Right forelimb (tissue), 1 donor: ENCODE measurements at places on chromosomes 5 and 9.
A peak's percentile ranks its signal among the peaks of the same experiment; 100 is the strongest.

- DNase-seq, result no peak
These were observed 129.2 kb downstream of the GOLPH3 start for GRCh38 chr5:32044939-32045338.

DNA sequence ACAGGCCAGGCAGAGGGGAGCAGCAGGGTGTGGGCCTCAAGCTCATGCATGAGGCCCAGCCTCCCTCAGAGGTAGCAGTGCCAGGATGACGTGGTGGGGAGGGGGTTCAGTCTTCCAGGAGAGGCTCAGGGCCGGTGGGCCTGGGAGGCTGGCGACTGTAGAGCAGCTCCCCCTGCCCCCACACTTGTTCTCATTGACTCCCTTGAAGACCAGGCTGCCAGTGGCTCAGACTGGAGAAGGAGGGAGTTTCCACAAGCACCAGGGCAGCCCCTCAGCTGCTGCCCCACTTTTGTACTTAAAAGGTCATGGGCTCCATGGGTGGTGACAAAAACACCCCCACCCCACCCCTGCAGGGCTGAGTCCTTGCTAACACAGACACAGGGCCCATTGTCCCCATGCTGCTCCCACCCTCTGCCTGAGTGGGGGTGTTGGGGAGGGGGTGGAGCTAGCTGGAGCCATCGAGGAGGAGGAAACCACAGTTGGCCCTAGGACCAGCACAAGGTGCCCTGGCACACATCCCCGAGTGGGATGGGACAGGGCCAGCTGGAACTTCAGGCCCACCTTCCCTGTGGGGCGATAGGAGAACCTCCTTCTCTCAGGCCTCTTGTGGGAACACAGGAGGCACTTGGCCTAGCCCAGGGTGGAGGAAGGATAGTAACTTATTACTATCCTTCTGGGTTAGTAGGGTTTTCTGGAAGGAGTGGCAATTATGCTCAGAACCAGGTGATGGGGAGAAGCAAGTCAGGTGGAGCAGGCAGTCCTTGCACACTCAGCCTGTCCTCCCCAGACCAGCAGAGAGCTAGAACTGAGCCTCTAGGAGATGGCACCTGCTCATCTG, 10.7 kb downstream of the PDLIM4 start:
- peak; percentile 42 for DNase-seq

- DNase-seq, result no peak
These were observed 1.4 kb upstream of the SNAPC4 start for GRCh38 chr9:136401173-136401922.

DNA sequence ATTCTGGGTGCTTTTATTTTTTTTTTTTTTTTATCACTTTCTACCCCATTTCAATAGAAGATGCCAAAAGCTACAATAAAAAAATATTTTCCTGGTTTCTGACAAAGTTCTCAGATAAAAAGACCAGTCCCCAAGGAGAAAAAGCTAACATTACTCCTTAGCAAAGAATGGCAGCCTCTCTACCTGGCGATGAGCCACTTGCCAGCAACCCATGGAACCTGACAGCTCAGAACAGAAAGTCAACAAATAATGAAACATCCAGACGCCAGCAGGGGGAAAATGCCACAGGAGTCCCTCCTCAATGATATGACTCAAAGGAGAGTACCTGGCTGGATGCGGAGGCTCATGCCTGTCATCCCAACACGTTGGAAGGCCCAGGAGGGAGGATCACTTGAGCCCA, 123.2 kb downstream of the MYO10 start:
- no peak for DNase-seq

- DNase-seq, result no peak
These were observed 740.9 kb downstream of the DTWD2 start for GRCh38 chr5:118247458-118247857.

- DNase-seq, result no peak
These were observed 24.2 kb upstream of the TMEM250 start for GRCh38 chr9:136142859-136143214.

GRCh38 chr5:2908086-2908485, 156.6 kb upstream of the IRX2 start:
- DNase-seq, result no peak

- DNase-seq, result no peak
These were observed 34.2 kb upstream of the SUB1 start for GRCh38 chr5:32551194-32551593.

- no peak for DNase-seq
These were observed 175.8 kb downstream of the WDR70 start for GRCh38 chr5:37554938-37555337.

DNA sequence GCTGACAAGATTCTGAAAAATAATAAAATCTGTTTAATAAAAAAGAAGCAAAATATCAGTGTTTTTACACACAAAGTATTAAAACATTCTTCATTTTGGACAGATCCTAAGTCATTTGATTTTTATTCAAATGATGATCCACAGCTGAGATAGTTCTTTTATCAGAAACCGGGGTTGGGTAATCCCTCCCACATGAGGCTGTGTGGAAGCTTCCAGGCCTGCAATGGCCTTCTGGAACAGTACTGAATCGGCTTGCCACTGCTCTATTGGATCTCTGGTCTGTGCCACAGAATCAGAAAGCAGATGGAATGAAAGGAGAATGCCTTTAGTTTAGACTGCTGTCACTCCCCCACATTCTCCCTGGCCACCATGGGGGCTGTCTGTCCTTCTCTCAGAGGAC, 6.1 kb upstream of the C5orf58 start:
- no peak for DNase-seq

GRCh38 chr5:151051931-151052608, 28.8 kb downstream of the TNIP1 start:
- no peak for DNase-seq

DNA sequence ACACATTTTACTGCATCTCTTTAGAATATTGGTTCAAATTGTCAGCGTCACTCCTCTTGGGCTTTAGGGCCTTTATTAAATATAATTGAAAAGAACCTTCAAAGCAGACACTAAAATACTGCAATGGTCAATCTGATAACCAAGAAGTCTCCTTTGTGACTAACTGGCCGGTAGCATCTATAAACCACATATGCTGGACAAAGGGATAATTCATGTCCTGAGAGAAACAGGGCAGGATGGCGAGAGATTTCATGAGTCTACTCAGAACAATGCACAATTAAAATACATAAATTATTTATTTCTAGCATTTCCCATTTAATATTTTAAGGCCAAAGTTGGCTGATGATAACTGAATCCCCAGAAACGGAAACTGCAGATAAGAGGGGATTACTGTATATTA, 1083.4 kb upstream of the CDH18 start:
- no peak for DNase-seq

DNA sequence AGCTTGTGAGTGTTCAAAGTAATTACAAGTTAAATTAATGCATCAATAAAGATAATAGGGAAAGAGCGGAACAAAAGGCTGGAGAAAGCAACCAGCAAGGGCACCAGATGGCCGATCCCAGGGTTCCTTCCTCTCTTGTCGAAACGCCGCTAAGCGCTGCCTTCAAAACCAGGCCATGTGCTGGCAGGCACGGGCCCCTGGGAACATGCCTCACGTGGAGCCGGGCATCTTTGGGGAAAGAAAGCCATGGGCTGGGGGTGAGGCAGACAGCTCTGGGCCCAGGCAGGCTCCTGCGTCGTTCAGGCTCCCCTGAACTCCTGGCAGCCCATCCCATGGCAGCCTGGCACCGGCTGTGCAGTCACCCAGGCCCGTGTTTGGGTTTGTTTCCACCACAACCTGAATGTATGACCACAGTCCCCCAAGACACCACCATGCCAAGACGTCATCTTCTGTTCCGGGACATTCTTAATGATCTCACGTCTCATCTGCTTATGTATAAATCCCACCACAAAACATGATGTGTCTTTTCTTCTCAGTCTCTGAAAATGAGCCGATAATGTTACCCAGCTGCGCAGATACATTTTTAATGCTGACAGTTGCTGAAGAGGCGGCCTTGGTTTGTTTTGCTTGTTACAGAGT, 110.4 kb upstream of the SARDH start:
- no peak for DNase-seq

DNA sequence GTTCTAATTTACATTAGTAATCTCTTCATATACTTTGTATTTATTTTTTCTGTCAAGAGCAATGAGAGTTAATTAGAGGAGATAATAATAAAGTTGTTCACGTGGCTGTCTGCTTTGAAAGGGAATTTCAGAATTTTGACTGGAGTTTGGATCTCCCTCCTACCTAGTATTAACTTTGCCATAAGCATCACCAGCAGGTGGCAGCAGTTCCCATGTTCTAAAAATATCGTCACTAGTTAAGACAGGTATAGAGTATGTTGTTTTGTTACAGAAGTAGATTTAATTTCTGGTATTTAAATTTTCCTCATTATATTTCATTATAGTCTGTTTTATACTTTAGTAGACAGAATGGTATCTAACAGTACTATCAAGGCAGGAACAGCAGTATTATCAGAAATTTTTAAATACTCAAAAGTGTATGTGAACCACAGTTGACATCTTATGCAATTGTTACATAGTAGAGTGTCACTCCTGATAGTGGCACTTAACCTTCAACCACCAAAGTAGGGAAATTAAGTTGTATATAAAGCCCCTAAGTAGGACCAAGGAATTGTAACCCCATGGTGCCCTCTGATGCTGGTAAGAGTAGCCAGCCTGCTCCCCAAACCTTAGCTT, 20.4 kb downstream of the GNPDA1 start:
- DNase-seq, result peak; percentile 77

GRCh38 chr9:88303721-88304451, 84.4 kb upstream of the SPIN1 start:
- no peak for DNase-seq

DNA sequence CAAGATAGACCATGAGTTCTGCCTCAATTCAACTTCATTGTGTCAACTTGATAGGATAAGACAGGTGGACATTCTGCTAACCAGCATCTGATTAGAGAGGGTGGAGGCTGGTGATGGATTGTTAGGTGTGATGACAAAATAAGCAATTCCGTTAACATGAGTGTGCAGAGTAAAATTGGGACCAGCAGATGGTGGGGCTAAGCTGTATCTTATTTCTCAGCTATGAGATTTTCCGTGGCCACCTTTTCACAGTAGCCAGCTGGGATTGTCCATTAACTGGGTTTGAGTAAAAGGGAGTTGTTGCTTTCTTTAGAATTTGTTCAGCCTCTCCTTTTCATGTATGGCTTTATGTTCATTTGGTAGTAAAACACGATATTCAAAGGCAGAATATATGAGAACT, 28.8 kb upstream of the TAL2 start:
- peak; percentile 47 for DNase-seq

DNA sequence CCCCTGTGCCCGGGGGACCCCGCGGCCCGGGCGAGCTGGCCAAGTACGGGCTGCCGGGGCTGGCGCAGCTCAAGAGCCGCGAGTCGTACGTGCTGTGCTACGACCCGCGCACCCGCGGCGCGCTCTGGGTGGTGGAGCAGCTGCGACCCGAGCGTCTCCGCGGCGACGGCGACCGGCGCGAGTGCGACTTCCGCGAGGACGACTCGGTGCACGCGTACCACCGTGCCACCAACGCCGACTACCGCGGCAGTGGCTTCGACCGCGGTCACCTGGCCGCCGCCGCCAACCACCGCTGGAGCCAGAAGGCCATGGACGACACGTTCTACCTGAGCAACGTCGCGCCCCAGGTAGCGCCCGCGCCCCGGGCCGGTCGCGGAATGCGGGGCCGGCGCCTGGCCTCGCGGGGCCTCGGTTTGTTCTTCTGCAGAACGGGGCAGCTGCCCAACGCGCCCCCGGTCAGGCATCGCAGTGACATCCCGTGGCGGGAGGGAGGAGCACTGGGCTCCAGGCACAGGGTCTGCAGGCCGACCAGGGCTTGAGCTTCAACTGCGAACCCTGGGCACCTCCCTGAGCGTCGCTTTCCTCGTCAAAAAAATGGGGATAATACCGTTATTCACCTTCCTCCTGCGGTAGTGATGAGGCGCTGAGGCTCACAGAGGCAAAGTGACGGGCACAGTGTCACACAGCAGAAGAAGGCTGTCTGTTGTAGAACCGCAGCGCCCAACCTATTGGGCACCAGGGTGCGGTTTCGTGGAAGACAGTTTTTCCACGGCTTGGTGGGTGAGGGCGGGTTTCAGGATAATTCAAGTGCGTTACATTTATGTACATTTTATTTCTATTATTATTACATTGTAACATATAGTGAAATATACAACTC, 777 bp downstream of the ENDOG start:
- no peak for DNase-seq

- no peak for DNase-seq
These were observed 604.1 kb upstream of the TLE4 start for GRCh38 chr9:78967596-78968217.

- DNase-seq, result no peak
These were observed 13.5 kb downstream of the FBXL7 start for GRCh38 chr5:15513431-15513830.

DNA sequence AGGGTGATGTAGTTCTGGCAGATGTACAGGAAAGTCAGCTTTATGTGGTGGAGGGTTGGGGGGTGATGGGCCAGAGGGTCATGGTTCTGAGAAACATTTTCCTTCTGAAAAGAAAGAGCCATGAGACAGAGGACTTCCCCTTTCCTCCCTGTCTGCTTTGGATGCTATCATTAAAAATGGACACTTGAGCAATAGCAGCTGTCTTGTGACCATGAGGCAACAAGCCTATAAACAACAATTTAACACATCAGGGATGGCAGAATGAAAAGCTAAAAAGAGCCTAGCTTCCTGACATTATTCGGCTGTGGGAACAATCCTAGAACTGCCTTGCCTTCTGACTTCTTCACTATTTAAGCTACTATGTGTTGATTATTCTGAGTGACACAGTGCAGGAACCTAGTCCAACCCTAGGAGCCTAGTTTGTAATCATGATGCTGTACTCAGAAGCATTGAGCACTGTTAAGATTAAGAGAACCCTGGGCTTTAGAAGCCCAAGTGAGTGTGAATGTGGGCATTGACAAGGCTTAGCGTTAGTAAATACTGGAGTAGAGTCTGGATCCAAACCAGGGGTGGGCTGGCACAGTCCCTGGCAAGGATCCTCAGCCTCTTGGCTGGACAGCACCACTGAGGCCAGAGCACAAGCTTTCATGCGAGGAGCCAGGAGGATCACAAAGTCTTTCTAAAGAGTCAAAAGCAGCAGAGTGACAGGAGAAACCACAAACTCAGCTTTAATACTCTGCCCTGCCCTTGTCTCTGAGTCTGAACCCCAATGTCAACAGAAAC, 178.5 kb upstream of the EGFLAM start:
- DNase-seq, result no peak

DNA sequence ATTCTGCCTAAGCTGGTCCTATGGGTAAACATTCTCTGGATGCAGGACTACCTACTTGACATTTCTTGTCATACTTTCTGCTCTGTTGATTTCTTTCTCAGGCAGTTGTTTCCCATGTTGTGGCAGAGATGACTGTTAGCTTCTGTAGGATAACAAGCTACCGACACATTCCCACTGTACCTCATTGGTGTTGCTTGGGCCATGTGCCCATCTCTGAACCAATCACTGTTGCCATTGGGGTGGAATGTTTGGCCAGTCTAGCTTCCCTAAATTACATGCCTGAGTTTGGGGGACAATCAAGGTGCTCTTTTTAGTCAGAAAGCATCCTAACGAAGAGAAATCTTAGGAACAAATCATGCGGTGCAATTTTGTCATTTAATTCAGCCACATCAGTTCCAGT, 212.0 kb downstream of the KDM4C start:
- DNase-seq, result no peak
